HFFc6 (cell line): ENCODE measurements at places on chromosomes 5 and 9.
A peak's percentile ranks its signal among the peaks of the same experiment; 100 is the strongest.

DNA sequence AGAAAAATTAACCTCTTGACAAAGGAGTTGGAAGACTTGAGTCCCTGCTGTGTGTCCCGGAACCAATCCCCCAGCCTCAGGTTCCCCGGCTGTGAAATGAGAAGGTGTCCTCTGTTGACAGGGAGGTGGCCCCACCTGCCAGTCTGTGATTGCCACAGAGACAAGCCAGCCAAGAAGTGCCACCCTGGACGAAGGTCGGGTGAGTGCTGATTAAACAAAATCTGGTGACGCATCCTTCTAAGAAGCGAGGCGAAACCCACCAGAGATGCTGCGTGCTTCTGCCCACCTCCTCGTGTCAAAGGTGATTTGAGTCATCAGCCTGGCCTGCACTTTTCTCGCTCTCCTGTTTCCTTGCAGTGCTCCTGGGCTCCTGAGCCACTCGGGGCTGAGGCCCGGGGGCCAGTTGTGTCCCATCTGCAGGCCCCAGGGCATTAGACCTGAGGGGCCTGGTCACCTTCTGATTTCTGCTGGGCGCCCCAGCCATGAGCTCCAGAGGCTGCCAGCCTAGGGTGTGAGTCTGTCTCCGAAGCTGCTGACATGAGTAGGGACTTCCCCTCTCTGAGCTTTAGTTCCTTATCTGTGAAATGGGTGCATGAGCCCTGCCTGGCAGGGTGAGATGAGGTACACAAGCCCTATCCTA is 28.7 kb downstream of the NEK6 start:
- peak; percentile 89 for DNase-seq

DNA sequence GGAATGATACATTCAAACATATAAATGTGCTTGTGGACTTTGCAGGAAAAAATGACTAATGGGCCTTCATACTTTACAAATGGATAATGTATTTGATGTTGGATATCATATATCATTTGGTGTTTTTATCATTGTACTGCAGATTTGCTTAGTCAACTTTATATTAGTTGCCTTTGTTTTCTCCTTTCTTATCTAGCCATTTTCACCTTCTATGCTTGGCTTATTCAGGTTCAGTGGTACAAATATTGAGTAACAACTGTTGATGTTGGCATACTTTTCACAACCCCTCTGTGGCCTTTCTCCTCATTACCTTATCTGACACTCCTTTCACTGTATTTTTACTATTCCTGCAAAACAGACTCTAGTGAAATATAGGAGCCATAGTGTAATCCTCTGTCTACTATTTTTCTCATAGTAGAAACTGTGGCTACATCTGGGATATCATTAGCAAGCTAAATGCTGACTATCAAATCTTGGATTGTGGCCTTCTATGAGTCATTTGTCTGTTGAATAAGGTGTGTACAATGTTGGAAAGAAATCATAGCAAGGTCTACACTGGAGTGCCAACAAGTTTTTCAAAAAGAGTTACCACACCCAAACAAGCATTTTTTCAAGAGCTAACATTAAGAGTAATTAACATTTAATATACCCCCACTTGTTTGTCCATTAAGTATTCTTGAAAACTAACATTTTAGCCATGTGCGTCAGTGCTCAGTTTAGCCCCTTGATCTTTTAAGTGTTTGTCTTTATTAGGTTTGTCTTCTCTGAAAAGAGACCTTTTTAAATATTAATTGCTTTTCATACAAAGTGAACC is 330.1 kb downstream of the ADGRV1 start:
- no peak for DNase-seq

- DNase-seq: no peak
Observed at GRCh38 chr5:168269937-168270330, 21.5 kb upstream of the WWC1 start.

DNA sequence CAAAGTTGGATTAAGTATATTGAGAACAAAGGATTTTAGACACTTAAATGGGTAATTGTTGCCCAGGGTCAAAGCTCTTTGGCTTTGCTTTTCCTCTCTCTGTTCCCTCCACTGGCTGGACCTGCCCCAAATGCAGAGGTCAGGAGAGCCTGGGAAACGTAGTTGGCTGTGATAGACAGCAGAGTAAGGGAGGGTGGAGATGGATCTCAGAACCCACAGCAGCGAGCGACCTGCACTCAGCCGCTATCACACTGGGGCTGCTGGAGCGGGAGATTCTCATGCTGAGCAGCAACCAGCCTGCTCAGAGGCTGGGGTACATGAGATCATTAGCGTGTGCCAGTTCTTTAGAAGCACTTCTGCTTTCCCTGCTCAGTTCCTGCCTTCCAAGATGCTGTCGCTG is 71.8 kb upstream of the TTC23L start:
- DNase-seq: no peak

DNA sequence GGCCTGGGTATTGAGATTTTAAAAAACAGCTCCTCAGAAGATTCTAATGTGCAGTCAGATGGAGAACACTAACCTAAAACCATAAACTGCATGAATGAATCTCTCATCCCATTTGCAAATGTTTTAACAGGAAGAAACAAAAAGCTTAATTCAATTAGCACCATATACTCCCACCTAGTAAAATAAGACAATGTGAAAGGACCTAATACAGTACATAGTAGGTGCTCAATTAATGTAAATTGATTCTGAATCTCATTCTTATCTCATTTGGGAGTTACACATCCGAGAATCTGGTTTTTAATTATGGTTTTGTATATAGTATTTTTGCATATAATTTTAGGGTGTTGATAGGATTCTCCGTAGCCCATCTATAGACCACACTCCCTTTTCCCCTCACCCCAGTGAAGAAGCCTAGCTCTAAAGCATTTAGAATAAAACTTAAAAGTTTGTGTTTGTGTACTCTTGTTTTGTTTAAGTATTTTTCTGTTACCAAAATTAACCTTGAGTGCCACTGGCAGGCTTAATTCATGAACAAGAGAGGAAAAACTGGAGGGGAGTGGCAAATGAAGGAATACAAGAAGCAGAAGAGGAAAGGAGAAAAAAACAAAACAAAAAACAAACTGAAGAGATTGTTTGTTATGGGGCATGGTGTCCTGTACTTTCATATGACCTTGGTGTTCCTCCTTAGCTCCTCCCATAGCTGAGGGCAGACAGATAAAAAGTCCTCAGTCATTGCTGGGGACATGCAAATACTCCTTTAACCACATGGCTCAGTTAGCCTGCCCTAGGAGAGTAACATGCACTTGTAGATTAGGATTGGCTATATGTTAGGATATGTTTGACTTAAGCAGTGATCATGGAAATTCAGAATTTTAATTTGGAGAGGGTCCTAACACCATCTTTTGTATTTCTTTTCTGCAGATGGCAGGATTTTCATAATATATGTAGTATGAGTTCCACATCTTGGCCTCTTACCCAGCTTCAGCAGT is 1.2 kb downstream of the RNF14 start:
- DNase-seq: no peak

GRCh38 chr9:126397056-126397455 is 70.4 kb downstream of the MVB12B start:
- DNase-seq: no peak

- no peak for DNase-seq
Observed at GRCh38 chr9:137799630-137799983, 78.0 kb upstream of the CACNA1B start.

GRCh38 chr9:98774746-98775145 is 21.6 kb downstream of the ANKS6 start:
- DNase-seq: no peak

GRCh38 chr5:84281383-84281782 is 103.3 kb downstream of the EDIL3 start:
- DNase-seq: no peak

- DNase-seq: peak; percentile 86
Observed at GRCh38 chr5:157464519-157465171, 4.6 kb downstream of the NIPAL4 start.

DNA sequence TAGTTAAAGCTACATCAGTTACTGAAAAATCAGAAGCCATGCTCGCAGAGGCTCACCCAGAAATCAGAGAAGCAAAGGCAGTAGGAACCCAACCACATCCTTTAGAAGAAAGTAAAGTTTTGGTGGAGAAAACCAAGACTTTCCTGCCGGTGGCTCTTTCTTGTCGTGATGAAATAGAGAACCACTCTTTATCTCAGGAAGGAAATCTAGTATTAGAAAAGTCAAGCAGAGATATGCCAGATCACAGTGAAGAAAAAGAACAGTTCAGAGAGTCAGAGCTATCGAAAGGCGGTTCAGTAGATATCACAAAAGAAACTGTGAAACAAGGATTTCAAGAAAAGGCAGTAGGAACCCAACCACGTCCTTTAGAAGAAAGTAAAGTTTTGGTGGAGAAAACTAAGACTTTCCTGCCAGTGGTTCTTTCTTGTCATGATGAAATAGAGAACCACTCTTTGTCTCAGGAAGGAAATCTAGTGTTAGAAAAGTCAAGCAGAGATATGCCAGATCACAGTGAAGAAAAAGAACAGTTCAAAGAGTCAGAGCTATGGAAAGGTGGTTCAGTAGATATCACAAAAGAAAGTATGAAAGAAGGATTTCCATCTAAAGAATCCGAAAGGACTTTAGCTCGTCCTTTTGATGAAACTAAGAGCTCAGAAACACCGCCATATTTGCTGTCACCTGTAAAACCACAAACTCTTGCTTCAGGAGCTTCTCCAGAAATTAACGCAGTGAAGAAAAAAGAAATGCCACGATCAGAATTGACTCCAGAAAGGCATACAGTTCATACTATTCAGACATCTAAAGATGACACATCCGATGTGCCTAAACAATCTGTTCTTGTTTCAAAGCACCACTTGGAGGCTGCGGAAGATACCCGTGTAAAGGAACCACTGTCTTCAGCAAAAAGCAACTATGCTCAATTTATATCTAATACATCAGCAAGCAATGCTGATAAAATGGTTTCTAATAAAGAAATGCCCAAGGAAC is 47.2 kb downstream of the CMYA5 start:
- DNase-seq: no peak

GRCh38 chr9:91217388-91217787 is 144.3 kb downstream of the AUH start:
- no peak for DNase-seq

DNA sequence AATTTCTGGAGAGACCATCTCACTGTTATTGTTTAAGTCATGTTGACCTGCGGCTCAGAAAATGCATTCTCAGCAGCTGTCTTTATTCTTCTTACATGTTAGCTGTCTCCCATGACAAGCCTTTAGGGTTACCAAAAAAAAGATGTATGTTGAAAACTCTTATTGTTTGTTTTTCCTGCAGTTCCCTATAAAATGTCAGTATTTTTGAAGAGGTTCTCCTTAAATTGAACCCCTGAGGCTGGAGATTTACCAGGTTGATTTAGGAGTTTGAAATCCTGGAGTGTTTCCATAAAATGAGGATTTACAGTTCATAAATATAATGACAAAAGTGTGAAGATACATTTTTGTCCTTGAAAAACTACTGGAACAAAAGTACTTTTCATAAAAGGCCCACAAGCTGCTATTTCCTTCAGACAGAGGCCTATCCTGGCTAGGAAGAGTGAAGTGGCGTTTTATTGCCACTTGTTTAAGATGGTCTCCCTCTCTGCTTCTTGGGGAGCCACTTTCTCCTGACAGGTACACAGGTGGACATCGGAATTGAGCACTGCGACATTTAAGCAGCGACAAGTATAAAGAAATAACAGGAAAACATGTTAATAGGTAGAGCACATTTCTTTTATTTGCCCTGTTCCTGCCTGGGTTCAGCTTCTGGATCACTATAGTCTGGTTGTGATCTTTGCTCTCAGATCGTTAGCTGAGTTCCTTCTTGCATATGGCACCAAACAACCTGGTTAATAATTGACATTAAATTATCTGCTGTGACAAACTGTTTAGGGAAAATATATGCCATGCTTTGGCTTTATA is 344.8 kb upstream of the RPS23 start:
- DNase-seq: no peak

DNA sequence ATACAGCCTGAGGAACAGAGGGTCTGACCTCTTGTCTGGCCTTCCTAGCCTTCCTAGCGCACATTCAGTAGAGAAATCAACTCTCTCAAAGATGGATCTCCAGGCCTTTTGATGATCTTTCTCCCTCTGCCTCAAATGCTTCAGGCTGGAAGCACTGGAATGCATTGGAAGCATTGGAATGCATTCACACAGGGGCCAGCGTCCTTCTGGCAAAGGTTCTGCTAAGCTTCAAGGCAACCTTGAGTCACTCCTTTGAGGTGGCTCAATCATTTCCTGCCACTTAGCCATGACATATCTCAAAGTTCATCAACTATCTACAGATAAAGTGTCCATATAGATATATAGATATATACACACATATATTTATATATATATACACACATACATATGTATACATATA is 42.9 kb downstream of the OR2K2 start:
- DNase-seq: peak; percentile 56

DNA sequence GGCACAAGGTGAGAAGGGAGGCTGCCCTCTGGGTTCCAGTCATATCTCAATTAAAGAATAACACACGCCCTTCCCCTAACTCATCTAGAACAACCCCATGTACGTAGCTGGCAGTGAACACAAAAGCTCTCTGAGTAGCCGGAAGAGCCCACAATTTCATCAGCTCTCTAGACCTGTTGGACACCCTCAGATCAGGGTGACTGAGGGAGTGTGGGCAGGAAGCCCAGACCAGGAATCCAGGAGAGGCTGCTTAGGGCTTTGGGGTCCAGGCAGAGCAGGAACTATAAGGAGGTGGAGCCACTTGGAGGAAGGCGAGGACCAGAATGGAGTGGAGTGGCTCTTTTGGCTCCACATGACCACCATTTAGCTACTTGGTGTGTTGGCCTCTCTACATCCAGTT is 237.4 kb downstream of the NR3C1 start:
- no peak for DNase-seq

GRCh38 chr5:142517840-142518239 is 168.1 kb downstream of the FGF1 start:
- DNase-seq: no peak

DNA sequence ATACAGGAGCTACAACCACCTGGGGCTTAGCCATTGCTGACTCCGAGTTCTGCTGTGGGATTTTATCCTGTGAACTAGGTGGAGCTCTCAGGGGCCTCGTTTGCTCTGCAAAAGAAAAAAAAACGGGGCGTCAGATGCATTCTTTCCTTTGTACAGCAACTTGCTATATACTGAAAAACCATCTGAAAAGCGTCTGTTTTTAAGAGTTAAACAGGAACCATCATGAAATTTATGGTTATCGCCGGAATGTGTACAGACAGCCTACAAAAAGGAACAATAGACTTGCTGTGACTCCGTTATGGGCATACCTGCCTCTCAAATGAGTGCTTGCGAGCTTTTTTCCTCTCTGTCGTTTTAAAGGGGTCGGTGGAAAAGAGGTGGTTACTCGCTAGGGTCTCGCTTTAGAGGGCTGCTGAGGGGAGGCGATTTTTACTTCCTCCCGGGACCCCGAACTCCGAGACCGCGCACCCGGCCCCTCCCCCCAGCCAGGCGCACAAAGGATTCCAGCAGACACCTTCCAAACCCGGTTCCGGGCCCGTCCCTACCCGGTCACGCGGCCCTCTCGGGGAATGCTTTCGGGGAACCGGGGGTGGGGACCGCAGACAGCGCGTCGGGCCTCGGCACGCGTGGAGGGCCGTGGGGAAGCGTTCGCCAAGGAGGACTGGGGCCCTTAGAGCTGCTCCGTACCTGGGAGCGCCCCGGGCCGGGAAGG is 826 bp downstream of the PAIP1 start:
- DNase-seq: no peak

DNA sequence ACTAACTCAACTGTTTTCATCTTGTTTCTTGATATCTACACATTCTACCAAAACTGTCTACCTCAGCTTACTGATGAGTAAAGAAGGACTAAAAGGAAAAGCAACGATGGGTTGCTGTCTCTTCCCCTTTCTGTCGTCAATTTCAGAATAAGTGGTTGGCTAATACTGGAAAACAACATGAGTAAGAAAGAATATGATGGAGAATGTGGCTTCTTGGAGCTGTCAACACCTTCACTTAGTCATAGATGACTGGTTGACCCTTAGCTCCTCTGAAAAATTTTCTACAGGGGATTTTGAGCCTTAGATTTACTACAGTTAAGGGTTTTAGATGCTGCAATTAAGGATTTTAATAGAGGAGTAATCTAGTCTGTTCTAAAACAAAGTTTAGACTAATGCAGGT is 797.9 kb downstream of the TLE4 start:
- DNase-seq: no peak
